ENCODE measurements at places on chromosomes 4 and X.

DNA sequence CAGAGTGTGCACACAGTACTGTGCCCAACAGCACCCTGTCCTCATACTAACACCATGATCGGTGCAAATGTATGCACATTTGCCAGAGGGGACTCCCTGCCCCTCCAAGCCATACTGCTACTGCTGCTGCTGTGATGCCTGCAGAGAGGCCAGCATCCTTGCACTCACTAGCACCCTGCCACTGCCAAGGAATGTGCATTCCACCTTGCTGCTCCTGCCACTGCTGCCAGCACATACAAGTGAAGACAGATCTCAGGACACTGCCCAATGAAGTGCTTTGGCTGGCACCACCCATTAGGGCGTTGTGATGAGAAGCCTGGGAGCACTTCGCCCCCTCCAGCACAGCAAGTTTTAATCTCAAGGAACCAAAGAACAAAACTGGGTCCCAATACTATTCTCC is 146.3 kb upstream of the DMD start:
- DNase-seq = no peak

DNA sequence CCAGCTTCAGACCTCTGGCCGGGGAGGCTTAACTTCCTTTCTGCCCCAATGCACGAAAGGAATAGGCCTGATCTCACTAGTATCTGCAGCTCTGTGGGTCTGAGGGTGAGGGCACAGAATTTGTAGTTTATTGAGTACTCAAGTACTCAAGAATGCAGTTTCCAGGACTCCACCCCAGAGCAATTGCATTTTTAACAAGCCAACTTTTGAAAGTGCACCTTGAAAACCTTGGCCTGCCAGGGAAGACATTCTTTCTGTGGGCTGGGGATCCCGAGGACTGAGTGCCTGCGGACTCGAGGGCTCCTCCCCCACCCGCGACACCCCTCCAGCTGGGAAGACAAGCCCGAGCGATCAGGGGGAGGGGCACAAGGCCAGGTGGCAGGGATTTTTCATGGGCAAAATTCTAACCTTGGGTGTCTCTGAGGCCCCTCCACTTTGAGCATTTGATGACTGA is 22.4 kb downstream of the RS1 start:
- no peak for DNase-seq

DNA sequence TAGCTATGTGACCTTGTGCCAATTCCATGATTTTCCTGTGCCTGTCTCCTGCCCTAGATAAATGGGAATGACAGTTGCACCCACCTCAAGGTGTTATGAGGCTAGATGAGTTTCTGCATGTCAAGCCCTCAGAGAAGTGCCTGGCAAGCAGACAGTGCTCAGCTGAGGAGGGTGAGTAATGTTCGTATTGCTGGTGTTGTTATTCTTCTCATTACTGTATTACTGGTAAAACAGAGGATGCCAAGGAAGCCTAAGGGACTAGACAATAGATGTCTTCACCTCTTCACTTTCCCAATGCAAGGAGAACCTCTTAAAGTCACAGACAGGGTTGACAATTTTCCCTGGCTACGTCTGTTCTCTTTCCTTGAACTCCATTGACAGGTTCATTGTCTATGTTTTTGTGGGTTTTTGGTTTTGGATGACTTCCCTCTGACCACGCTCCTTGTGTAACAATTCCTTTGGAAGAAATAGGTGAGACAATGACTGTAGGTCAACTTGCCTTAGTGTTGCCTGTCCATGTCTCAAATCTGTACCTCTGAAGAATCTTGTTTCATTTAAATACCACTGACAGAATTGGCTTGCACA is 19.2 kb downstream of the ETDC start:
- peak; percentile 42 for DNase-seq

- DNase-seq = no peak
These were observed 30.9 kb upstream of the CDKL5 start for GRCh38 chrX:18394477-18394876.

GRCh38 chr4:145511913-145512522 is 30.4 kb downstream of the SMAD1 start:
- DNase-seq = peak; percentile 42

- DNase-seq = peak; percentile 91
These were observed 48.3 kb downstream of the AMELX start for GRCh38 chrX:11341274-11342201.

GRCh38 chrX:47202877-47203276 is 9.2 kb downstream of the UBA1 start:
- no peak for DNase-seq

DNA sequence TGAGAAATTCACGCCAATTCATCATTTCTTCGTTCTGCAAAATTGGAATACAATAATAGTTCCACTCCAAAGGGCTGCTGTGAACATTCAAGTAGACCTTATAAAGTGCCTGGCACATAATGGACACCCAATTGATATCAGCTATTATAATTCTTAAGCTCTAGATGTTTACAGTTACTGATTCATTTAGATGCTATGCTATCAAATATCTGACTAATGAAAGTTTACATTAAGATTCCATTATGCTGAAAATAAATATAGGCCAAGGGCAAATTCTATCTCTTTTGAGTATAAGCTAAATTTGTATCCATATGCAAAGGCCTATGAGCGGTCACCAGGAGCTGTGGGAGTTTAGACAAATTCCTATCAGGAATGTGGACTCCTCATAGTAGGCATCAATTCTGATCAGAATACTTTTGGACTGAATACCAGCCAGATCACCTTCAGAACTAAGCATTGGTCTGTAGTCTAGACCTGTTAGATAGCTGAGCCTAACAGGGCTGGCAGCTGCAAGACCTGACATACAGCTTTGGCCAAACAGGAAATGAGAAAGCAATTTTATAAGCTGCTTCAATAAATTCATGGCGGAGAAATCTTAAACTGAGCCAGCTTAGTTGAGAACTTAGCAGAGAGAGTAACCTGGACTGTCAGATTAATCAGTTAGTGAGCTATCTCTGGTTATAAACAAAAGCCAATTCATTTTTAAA is 384.3 kb upstream of the ACTRT1 start:
- DNase-seq = no peak

Measured in fibroblast of the aortic adventitia (primary cell).